ENCODE measurements at places on chromosomes 2 and 18.

DNA sequence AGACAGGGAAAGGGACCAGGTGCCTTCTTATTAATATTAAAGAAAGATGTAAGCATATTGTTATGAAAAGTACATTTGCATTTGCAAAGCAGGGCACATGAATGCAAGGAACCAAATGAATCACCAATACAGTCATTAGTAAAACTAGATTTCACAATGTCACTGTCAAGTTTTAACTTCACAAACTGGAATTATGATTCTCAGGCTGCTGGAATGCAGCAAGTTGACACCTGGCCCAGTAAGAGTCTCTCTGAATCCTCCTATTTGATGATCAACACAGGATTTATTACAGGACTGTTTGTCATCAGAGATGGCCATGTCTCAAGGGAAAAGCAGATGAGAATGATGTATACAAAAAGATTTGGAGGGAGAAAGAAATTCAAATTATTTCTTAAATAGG lies 72.9 kb upstream of the STK39 start:
- DNase-seq: peak; percentile 73

- no peak for DNase-seq
Observed at GRCh38 chr18:51498085-51498855, 300.8 kb upstream of the MEX3C start.

DNA sequence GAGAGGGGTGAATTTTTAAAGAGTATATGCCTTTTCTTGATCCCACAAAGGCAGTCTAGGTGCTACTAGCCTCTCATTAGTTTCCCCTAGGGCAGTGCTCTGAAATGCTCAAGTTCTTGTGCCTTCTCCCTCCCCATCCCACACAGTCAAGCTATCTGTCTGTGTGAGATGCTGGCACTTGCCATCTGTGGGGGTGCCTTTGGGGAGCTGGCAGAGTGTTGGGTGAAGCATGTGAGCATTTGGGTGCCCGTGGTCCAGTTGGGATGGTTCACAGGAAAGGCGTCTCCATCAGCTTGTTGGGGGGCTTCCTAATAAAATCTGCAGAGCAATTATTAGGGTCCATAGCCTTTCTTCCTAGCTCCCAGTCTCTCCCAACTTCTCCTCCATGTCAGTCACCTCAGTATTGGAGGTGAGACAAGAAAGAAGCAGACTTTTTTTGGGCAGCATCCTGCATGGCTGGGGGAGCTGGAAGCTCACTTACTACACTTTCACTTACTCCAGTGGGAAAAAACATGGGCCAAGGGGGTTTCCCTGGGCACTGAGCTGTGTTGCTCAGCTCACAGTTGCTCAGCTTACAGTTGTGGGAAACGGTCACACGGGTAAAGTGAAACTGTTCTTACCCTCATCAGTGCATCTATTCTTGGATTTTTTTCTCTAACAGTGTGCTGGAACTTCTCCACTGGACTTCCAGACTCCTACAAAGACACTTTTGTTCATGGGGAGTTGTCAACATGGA lies 29.3 kb downstream of the COLEC11 start:
- no peak for DNase-seq

DNA sequence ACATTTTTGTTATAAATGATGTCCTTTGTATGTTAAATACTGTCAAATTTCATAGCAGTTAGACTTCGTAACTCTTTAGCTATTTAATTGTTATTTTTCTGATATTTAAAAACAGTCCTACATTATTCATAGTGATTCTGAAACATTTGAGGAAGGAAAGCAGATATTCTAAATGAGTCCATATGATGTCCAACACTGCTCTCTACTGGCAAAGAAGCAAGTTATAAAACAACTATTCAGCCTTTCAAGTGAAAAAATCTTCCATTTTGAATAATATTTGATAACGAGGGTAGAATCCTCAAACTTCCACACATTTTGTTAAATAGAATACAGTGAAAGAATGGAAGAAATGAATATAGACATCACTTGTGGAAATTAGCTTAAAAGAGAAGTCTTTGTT lies 220.8 kb downstream of the GULP1 start:
- peak; percentile 65 for DNase-seq

DNA sequence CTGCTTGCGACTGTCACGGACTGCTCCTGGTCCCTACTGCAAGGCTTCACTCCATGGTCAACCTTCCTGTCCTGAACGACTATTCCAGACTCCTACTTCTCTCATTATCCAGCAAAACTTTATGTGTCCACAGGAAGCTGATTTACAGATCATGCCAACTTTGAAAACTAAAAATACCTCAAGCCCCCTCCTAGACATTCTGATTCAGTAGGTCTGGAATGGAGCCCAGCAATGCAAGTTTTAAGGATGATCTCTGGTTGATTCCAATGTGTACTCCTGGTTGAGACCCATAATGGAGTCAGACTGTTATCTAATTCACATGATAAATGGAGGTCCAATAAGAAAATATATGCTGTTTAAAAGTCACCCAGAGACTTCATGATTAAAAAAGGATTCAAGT lies 13.1 kb upstream of the LRATD1 start:
- no peak for DNase-seq

DNA sequence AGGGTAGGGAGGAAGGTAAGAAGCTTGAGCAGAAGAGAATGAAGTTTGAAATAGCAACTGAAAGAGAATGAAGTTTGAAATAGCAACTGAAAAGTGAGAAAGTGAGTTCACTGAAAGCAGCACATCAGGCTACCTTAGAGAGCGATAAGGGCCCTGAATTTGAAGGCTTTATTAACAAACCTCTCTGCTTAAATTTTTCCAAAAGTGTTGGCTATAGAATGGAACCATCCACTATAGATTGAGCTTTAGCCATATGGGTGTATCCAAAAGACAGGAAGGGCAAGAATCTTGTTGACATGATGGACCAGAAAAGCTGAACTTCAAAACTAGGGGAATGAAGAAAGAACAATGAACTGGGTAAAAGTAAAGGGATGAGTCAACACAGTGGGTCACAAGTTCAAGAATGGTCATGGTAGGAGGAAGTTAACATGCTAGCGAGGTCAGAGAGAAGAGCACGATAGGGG lies 122.5 kb downstream of the ASXL3 start:
- no peak for DNase-seq
